ENCODE measurements at places on chromosomes 1 and 21.

GRCh38 chr1:104648269-104648691 lies 898.6 kb downstream of the AMY1C start:
- no peak for DNase-seq

DNA sequence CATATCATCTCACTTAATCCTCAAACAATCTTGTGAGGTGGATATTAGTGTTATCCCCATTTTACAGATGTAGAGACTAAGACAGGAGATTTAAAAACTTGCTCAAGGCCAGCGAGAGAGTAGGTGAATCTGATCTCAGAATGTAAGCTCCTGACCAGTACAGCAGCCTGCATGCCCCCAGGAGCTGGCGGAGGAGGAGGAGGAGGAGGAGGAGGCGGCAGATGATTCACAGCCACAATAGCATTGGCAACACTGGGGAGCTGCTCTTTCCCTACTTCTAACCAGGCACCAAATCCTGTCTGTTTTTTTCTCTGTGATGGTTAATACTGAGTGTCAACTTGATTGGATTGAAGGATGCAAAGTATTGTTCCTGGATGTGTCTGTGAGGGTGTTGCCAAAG lies 243.2 kb downstream of the ATG4C start:
- no peak for DNase-seq

GRCh38 chr21:17146426-17146825 lies 366.4 kb upstream of the CXADR start:
- DNase-seq, result no peak

DNA sequence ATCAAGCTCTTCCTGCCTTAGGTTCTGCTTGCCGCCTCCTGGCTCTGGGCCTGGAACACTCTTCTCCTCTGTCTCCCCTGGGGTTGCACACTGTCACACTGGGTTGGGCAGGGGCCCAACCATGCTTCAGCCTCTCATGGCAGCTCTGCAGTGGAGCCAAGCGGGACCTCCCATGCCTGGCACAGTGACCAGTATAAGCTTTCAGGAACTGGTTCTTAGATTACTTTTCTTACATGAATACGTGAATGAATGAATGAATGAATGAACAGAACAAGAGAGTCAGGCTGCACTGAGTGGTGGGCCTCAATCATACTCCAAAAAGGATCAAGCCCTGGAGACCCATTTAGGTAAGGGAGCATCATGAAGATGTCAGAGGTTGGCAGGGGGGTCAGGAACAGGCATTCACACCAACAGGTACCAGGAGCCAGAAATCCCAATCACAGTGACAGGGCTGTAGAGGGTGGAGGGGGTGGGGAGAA lies 30.8 kb upstream of the TMEM125 start:
- no peak for DNase-seq

DNA sequence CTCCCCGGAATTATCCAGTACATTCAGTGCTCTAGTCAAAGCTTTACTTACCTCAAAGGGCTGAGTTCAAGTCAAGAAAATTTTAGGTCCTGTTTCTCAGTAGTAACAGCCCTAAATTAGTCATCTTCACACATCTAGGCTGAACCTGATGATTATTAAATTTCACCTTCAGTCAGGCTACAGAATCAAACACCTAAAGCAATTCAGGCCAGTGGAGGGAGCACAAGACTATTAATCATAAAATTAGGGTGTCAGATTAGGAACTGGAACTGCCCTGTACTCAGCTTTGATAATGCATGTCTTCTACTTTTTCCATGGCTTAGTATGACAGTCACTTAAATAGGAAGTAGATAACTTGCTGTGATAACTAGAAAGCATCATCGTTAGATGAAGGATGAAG lies 28.4 kb upstream of the BCAS2 start:
- no peak for DNase-seq

- peak; percentile 81 for DNase-seq
Measured at GRCh38 chr1:160205242-160206035, at the start of gene PEA15. Gene PEA15 (plus strand): TSS chr1:160205384. CDS start chr1:160211545, 6,161 bp downstream.

DNA sequence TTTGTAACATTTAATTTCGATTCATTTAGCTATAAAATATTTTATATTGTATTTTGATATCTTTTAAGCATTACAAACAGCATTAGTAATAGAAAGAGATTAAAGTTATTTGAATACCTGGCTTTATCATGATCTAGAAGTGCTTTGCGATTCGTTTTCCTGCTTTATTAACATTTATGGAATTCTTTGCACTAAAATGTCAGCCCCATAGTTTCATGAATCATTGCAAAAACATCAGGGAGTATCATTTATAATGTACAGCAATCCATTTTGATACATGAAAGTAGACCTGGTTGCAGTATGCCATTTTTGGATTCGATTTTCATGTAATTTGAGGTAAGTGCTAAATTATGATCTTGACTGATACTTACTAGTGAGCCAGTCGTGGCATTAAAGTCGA lies 108.0 kb upstream of the DPYD start:
- no peak for DNase-seq

DNA sequence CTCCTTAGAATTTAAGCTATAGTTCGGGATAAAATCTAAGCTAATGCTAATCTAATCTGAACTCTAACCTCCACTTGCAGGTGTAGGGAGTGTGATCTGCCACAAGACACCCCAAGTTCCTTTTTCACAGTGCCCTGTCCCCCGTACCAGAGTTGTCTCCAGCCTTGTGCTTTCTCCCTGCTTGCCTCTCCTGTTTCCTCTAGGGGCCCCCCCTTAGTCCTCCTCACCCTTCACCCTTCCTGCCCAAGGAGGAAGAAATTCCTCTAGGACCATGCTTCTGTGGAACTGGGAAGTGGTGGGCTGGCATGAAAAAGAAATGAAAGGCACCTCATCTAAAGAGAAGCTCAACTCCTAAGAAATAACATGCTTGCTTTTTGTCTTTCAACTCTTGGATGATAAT lies 50.2 kb upstream of the BCL9 start:
- DNase-seq, result no peak

DNA sequence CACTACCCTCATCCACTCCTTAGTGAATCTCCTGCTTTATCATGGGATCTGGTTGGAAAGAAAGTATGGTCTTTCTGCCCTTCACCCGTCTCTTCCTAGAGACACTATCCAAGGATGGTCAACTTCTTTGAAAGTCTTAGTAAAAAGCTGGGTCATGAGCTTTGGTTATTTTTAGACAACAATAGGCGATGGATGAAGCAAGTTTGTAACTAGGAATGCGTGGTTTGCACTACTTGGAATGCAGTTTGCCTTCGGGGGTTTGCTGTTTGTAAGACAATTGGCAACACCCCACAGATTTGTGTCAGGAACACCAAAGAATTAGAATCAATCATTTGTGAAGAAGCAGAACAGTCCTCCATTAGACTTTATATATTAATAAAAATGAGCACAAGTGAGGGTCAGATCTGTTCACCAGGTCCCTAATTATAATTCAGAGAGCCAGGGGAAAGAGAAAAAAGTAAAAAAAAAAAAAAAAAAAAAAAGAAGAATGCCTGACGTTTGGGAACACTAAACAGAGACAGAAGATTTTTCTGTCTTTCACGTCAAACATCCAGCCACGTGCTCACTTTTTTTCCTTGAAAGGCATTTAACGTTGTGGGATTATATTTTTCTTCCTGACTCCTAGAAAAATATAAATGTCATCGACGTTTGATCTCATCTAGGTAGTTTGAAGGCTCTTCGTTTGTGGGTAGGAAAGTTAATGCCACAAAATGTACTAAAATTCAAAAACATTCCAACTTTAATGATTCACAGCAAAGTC lies 60.7 kb upstream of the BTG3 start:
- no peak for DNase-seq

- no peak for DNase-seq
Measured at GRCh38 chr1:212315184-212315583, 30.0 kb downstream of the PPP2R5A start.

DNA sequence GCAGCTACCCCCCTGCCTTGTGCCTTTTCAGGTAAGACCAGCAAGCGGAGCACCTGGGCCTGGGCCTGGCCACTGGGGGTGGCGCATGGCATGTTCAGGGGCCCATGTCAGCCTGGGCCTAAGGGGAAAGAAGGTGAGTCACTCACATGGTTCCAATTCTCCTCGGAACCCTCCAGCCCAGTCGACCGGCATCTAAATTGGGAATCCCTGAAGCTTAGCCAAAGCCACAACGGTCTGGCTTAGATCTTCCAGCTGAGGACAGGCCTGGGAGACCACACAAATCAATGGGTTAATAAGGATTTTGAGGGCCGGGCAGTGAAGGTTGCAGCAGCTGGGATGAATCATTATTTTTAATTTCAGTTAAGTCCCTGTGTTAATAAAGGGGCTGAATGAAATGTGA lies 145.1 kb upstream of the SMYD2 start:
- DNase-seq, result no peak

DNA sequence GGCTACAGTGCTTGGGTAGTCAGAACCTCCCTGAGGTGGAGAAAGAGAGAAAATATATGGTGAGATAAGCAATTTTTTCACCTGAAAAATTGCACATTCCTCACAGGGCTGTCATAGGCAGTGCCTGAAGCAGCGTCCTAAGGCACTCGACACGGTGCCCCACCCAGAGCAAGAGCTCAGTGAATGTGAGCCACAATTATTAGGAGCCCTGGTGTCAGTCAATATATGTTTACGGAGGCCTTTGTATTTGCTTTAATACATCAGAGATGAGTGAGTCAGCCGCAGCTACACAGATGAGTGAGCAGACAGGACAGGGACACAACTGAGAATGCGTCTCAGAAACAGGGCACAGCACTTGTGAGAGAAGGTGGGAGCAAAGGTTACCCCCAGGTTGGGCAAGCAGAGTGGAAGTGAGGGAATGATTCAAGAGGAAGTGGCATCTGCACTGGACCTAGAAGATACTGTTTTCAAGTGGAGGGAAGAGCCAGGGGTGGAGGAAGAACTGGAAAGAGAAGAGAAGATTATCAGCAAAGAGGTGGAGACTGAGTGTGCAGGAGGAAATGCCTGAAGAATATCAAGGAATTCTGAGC lies 5.2 kb upstream of the PIGC start:
- no peak for DNase-seq

DNA sequence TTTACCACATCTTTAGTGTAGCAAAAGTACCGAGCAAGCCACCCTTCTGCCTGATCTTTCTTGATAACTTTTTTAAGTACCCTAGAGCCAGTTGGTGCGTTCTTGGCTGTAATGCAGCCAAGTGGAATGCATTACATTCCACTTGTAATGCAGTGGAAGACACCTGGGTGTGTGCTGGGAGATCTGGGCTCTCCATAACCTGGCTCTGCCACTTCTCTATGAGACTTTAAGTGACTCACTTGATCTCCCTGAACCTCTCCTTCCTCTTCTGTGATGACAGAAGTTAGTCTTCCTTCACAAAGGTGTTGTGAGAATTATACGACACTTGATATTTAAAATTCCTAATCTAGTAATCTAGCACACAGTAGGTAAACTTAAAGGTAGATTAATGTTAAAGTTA lies 35.3 kb upstream of the NFIA start:
- no peak for DNase-seq

GRCh38 chr1:53155945-53156344 lies 13.5 kb upstream of the SLC1A7 start:
- DNase-seq, result no peak

- no peak for DNase-seq
Measured at GRCh38 chr21:46552865-46553379, 52.0 kb downstream of the S100B start.

DNA sequence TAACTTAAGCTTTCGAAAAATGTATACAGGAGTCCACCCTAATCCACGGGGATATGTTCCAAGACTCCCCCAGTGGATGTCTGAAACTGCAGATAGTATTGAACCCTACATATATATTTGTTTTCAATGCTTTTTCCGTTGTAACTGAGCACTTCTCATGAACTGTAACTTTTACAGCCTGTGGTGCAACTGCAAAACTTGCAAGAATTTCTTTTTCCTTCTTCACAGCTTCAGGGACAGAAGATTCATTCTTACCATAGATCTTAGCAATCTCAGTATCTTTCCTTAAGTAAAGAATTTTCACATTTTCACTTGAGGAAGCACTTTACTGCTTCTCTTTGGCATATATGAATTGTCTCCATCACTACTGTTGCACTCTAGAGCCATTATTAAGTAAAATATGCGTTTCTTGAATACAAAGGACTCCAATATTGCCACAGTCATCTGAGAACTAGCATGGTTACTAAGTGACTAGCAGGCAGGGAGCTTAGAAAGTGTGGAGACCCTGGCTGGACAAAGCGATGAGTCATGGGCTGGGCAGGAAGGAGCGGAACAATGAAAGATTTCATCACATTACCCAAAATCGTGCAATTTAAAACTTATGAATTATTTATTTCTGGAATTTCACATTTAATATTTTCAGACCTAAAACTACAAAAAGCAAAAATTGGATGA lies 14.1 kb downstream of the DPYD start:
- DNase-seq, result no peak

GRCh38 chr1:37458551-37458950 lies 15.8 kb upstream of the ZC3H12A start:
- DNase-seq, result no peak

DNA sequence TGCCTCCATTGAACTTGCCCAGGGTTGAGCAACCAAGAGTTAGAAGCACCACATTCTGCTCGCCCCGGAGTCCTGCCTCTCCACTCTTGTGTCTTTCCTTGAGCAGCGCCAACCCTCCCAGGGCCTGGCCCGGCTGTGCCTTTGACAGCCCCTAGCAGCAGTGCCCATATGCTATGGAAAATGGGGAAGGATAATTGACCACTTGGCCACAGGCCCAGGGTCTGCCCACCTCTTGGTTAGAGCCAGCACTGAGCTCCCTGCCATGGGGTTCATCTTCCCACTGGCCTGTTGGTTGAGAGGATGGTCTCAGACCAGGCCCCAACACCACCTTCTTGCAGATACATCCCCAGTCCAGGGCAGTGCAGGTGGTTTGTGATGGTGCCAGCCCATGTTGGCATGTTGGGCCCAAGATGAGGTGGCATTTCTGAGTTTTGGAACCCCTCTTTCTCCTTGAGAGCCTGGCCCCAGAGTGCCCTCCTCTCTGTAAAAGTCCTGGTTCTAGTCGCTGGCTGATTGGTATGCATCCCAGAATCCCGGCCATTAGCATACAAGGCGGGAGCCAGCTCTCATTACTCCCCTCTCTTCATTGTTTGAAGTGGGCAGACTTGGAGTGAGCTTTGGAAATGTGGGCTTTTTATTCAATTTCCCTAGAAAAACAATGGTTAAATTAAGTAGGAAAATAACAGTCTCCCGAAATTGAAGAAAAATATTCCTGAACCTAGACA lies 7.6 kb downstream of the ARHGEF10L start:
- no peak for DNase-seq

DNA sequence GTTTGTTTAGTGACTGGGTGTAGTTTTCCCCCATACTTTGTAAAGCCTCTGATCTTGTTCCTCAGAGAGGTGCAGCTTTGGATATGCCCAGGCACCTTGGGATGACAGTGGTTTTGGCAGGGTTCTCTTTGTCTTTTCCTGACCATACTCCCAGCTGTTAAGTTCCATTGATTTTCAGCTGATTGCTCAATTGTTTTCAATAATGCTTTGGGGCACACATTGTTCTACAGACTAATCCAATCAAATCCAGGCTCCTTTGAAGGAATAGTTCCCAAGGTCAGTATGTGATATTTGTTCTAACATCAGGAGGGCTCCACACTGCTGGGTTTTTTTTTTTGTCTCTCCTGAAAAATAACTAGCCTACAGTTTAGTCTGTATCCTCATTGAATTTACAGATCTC lies 24.8 kb downstream of the PPP2R5A start:
- no peak for DNase-seq

Data from natural killer cell treated with Interleukin-12 subunit alpha and Interleukin-12 subunit beta and Interleukin-15 and Interleukin-18, amount 100 ng/mL, for 72 hours (primary cell).